ENCODE measurements at places on chromosomes 4 and X. TPM values are rescaled to one million over a fixed set of nuclear protein-coding genes. Genes with fewer than 3 reads are reported as not detected.

DNA sequence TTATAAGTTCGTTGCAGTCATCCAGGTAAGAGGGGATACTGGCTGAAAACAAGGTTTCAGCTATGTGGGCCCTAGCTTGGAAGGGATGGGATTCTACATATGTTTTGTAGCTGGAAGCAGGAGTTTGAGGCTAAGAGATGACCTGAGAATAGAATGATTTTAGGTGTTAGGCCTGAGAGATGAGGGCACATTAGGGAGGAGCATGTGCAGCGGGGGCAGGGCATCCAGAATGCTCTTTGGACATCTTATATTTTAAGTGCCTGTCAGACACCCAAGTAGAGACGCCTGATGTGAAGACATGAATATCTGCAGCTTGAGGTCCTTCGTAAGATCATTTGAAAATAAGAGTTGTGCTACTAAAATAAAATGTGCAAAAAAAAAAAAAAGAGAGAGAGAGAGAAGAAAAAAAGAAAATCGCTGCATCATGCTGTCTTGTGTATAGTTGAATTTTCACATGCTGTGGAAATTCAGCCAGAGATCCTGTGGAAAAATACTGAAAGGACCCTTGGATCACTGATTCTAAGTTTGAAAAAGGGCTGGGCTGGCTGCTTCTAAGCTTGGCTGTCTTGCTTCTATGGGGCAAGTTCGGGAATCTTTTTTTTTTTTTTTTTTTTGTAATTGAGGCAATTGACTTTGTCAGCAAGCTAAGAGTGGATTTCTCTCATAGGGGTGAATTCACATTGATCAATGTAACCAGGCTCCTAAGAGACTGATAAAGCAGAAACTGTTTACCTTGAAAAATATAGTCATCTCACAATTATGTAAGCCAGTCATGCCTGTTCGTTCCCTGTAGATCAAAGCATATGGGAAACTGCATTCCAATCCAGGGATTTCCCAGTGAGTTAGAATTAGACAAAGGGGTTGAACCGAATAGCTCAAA, 341.0 kb upstream of the GATB start:
- DNase-seq: no peak

Gene HERC6
- 6.0 TPM for total RNA-seq

- DNase-seq: no peak
Measured at GRCh38 chrX:17939724-17940123, 78.6 kb upstream of the RAI2 start.

- no peak for DNase-seq
Measured at GRCh38 chr4:576991-577498, 950 bp upstream of the TMEM271 start.

DNA sequence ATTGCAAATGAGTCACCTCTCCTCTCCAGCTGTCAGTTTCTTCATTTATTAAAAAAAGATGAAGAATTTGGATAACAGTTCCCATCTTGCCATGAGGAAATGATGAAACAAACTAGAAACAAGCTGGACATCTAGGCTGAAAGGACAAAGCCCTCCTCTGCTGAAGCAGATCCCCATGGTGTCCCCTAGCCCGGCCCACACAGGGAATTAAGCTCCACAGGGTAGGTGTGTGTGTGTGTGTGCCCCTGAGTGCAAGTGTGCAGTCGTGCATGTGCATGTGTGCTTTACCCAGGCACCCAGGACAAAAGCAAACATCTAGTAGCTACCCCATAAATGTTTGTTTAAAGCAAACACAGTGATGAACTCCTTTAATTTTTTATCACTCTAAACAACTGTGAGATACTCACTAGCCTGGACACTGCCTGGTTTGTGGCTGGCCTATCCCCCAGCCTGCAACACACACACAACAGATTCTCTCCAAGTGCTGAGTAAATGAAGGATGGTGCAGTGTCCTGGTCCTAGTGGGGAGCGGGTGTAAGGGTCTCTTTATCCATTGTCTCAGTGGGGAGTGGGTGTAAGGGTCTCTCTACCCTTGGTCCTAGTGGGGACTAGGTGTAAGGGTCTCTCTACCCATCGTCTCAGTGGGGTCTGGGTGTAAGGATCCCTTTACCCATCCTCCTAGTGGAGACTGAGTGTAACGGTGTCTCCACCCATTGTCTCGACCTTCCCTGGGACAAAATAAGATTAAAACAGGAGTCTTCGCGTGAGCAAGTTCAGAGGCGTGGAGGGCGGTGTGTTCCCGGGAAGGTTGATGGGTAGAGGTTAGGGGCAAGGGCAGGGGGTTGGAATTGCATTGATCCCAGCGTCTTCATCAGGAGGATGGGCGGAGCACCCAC, 688 bp upstream of the EVC start:
- no peak for DNase-seq

DNA sequence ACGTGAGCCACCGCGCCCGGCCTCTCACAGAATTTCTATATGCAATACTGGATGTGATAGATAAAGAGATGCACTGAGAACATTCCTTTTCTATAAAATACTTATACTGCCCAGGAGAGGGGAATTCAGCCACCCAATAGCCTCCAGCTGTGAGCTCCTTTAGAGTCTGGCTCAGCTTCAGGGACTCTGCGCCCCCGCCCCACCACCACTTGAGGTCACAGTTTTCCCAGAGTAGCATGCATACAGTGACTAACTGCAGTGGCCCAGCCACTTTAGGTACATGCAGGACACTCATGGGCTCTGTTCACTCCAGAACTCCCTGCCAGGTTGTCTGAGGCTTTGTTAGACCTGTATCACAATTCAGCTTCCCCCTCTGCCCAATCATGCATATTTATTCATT, 144.4 kb upstream of the TET2 start:
- DNase-seq: no peak

GRCh38 chr4:23889814-23890341, at the start of gene PPARGC1A:
Gene PPARGC1A, minus strand, starts transcription at chr4:23890047. Its CDS starts 90 bp downstream, at chr4:23889957.
- DNase-seq: no peak

DNA sequence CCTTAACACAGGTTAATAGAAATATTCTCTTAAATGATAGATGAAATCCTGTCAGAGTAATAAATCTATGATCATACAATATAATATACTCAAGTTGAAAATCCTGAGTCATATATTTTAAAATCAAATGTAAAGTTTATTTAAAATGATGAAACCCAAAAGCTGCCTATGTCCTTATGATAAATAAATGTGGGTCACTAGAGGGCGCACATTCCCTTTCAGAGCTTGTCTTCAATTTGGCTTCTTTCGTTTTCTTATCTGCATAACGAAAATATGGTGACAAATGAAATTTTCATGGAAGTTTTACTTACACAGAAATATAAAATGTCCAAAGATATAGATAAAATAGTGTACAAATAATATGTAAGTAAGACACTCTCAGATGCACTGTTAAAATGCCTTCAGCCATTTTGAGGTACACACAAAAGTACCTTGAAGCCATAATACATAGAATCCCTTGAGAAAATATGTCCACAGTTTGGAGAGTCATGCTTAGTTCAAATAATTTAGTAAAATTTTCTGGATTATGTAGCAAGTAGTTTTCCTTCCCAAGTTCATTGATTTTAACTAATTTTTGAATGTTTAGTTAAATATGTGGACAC, 680.4 kb downstream of the DMD start:
- no peak for DNase-seq

DNA sequence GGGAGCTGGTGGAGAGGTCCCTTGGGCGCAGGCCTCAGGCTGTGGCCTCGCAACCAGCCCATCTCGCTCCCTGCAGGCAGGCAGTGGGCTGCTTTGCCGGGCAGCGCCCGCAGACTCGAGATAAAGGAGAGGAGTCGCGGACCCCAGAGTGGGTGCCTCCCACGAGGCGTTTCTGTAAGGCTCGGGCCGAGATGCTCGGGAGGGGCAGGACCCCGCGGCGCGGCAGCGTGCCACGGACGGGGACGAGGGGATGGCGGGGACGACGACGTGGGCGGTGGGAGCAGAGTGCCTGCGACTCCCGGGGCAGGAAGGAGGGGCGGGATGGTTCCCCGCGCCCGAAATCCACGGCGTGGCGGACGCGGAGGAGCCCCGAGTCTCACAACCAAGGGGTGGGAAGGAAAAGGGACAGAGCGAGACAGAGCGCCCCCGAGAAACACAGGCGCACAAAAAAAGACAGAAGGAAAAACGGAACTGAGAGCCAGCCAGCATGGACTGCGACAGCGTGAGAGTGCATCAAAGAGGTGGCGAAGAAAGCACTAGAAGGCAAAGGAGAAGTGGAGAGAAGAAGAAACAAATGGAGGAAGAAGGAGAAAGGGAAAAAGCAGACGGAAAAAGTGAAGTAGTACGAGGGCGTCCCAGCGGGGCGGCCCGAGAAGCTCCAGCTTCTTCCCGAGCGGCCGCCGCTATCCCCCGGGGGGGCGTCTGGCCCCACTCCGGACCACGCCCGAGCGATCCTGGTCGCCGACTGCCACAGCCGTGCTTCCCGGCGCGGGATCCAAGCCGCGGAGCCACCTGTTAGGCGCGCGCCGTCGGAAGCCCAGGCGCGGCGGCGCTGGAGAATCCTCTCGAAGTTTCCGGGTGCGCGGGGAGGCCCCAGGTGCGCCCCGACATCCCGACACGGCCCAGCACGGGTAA, 1.5 kb downstream of the BEND4 start:
- DNase-seq: no peak

Gene LONRF3
- 0.71 TPM for total RNA-seq

DNA sequence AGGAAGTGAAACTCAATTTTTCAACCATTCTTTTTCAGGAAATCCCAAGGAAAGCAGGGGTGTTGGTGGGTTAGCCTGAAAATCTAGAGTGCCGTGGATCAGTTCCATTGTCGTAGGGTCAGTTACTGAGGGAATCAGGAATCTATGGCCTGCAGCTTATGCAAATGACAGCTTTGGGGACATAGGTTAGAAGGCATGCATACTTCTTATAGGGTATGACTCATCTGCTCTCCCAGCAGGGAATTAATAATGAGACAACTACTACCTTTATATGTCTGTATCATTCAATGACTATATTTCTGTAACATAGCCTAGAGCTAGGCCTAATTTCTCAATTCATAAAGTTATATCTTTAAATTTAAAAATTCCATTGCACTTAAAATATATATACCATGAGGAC, 36.6 kb downstream of the ZNF41 start:
- no peak for DNase-seq

DNA sequence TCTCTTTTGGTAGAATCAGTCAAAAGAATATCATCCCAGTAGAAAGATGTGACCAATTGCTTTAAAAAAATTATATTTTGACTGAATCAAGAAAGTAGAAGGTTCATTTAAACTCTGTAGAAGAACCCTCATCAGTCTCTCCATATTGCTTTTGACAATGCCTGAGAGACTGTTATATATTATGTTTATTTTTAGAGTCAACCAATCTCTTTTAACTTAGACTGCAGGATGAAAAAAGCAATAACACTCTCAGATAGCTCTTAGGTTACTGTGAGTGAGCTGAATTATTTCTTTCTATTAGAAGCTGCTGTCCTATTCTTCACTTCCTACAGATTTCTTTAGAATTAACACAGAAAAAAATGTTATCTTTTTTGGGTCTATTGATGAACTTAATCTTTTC, 38.1 kb downstream of the GALNTL6 start:
- no peak for DNase-seq

- peak; percentile 6 for DNase-seq
Measured at GRCh38 chr4:8607603-8608481, 15.3 kb downstream of the CPZ start.

Gene FGF16
- total RNA-seq: not detected

Measured in activated T-helper 1 cell treated with anti-CD3 and anti-CD28 coated beads, Interleukin-12 subunit alpha, Interleukin-12 subunit beta, Interleukin-2, Interleukin-4 antibody, amounts not matched to agents 30 ng/mL and 10 ng/mL and 1 ng/mL, durations not matched to agents 14 hours and 24 hours and 36 hours (primary cell).